ENCODE measurements at places on chromosomes 7 and 10.

- DNase-seq = no peak
These were observed 428.4 kb downstream of the GFRA1 start for GRCh38 chr10:115844591-115844990.

- DNase-seq = no peak
These were observed 1152.3 kb upstream of the C7orf33 start for GRCh38 chr7:147438216-147438615.

- DNase-seq = no peak
These were observed 191.9 kb upstream of the AGK start for GRCh38 chr7:141359262-141359661.

DNA sequence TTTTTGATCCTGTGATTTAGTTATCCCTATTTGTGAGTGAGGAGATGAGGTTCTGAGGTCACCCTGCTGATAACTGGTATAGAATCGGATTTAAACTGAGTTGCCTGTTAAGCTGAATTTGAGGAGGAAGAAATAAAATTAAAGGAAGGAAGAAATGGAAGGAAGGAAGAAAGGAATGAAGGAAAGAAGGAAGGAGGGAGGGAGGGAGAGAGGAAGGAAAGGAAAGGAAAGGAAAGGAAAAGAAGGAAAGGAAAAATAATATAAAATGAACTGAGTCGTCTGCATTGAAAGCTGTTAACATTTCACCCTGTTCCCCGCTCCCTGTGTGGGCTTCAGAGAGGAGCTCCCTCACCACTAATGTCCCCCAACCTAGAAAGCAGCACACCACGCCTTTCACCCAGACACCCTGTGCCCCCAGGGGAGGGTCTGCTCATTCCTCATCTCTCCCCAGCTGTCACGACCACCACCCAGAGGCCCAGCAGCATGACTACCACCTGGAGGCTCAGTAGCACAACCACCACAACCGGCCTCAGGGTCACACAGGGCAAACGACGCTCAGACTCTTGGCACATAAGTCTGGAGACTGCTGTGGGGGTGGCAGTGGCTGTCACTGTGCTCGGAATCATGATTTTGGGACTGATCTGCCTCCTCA lies 16.3 kb downstream of the PILRA start:
- DNase-seq = no peak

DNA sequence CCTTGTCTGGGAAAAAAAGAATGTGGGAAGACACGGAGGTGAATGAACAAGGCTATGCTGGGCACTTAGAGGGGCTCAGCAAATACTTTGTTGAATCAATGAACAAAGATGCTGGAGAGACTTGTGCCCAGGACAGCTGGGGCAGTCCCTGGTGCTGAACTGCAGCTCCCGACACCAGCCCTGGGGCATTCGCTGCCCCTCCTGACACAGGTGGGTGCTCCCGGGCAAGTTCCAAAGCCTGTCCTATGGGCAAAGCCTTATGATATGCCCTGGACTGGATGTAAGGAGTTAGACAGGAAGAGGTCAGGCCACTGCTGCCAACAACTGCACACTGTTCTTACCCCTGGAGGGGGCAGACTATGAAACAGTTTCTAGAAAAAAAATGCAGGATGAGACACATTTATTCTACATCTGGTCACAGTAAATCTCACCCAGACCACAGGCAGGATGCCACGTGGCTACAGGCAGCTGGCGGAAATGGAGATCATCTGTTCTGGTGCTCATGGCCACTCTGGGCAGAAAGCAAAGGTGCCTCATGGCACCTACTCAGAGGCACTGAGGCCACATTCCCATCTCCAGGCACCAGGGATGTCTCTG lies 21.9 kb upstream of the FRAT2 start:
- DNase-seq = no peak

- DNase-seq = no peak
These were observed 2.5 kb upstream of the PYROXD2 start for GRCh38 chr10:98417481-98417959.

DNA sequence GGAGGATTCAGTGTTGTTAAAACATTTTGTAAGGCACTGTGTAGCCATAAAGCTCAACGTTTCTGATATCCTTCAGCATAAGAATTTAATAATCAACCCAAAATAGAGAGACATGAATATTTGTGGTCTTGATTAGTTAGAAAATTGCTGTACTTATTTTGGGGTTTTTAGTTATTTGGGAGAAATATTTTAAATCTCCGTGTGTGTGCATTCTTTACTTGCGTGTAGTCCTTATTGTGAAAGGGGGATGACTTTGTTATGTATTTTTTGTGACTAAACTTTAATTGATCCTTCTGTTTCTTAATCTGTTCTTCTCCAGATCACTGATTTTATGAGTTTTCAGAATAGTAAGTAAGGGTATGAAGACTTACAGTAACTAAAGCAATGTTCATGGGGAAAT lies 81.2 kb downstream of the ZNRF2 start:
- DNase-seq = no peak

GRCh38 chr7:114412548-114412947 lies 2.1 kb upstream of the FOXP2 start:
- DNase-seq = no peak

GRCh38 chr10:68333058-68333395 lies 299 bp upstream of the PBLD start:
- DNase-seq = no peak

- no peak for DNase-seq
These were observed 226.3 kb upstream of the NPVF start for GRCh38 chr7:25454562-25455041.

GRCh38 chr10:131662851-131663250 lies 238.0 kb upstream of the PPP2R2D start:
- no peak for DNase-seq

GRCh38 chr10:105974803-105975456 lies 1189.6 kb downstream of the SORCS1 start:
- no peak for DNase-seq

DNA sequence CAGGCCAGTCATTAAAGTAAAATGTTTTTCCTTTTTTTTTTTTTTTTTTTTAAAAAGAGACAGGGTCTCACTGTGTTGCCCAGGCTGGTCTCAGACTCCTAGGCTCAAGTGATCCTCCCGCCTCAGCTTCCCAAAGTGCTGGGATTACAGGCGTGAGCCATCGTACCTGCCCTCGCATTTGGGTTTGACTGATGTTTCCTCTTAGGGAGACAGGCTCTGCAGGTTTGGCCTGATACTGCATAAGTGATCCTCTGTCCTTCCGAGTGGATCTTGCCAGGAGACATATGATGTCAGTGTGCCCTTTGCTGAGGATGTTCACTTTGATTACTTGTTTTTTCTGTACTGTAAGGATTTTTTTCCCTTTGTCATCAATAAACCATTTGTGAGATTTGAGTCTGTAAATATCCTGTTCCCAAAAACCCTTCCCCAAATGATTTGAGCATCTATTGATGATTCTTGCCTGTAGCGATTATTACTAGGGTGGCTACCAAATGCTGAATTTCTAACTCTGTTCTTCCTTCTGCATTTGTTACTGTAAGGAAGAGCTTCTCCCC lies 19.7 kb downstream of the LIMK1 start:
- DNase-seq = no peak

All from activated naive CD8-positive, alpha-beta T cell treated with anti-CD3 and anti-CD28 coated beads, Interleukin-2, amount 50 U/mL, for 24 hours (primary cell).